Activated CD4-positive, alpha-beta memory T cell treated with anti-CD3 and anti-CD28 coated beads, Interleukin-2, amount 10 ng/mL, durations not matched to agents 7 days and 5 days (primary cell): ENCODE measurements at places on chromosomes 7 and 10. TPM values are rescaled to one million over a fixed set of nuclear protein-coding genes. Genes with fewer than 3 reads are reported as not detected.

- peaks cover 25% of the 10 kb centered on the region for H3K4me1 ChIP-seq
- no peaks in the 10 kb centered on the region for H3K27me3 ChIP-seq
- DNase-seq: no peak
- H3K27ac ChIP-seq: no peak overlapping the region
- no peak overlapping the region for H3K4me3 ChIP-seq
- H3K36me3 ChIP-seq: peaks cover 20% of the 10 kb centered on the region
Observed at GRCh38 chr7:6056616-6057015, 25.4 kb downstream of the ANKRD61 start.

GRCh38 chr7:139192014-139192706 lies 38.9 kb upstream of the UBN2 start:
- no peak for DNase-seq
- H3K27ac ChIP-seq: no peak overlapping the region
- H3K4me3 ChIP-seq: no peak overlapping the region
- no peaks in the 10 kb centered on the region for H3K36me3 ChIP-seq
- H3K27me3 ChIP-seq: no peaks in the 10 kb centered on the region

GRCh38 chr10:21020545-21020944 lies 123.4 kb upstream of the NEBL start:
- H3K27me3 ChIP-seq: no peaks in the 10 kb centered on the region
- H3K36me3 ChIP-seq: no peaks in the 10 kb centered on the region
- H3K27ac ChIP-seq: no peak overlapping the region
- no peaks in the 10 kb centered on the region for H3K4me1 ChIP-seq
- DNase-seq: peak; percentile 19
- no peak overlapping the region for H3K4me3 ChIP-seq

GRCh38 chr10:11581213-11581612 lies 30.2 kb downstream of the USP6NL start:
- no peaks in the 10 kb centered on the region for H3K36me3 ChIP-seq
- no peak for DNase-seq
- no peak overlapping the region for H3K4me3 ChIP-seq
- peak overlapping the region; percentile 34 for H3K27ac ChIP-seq

DNA sequence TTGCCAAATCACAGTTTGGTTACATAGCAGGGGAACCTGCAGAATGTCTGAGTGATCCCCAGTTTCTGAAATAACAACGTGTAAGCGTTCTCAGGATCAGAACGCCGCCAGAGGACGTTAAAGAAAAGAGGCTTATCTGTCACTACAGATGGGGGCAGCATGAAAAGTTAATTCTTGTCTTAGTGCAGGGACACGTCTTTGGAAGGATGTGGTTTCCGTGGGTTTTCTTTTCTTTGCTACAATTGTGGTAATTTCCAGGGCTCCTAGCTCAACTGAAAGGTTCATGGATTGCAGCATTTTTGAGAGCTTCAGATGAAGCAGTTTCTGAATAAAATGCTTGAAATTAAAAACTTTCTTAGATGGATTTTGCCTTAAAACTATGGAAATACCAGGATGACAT lies 106.6 kb downstream of the PRKCQ start:
- H3K4me1 ChIP-seq: peaks cover 62% of the 10 kb centered on the region
- H3K27me3 ChIP-seq: no peaks in the 10 kb centered on the region
- H3K36me3 ChIP-seq: peaks cover 87% of the 10 kb centered on the region
- peak; percentile 65 for DNase-seq

DNA sequence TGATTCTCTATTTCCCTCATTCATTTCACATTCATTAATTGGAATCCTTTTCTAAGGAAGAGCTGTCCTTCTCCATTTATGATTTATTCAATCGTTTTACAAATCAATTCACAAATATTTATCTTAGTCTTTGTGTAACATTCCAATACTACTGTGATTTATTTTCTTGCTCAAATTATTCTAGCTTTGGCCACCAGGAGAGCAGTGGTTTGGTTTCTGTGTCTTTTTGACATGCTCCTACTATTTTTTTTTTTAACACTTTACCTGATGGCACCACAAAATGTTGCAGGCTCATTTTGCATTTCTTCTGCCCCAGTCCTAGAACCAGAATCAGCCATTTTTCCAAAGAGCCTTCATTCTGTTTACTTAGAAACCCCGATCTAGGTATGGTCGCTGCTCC lies 13.3 kb upstream of the RBM33 start:
- H3K36me3 ChIP-seq: peaks cover 7% of the 10 kb centered on the region
- DNase-seq: no peak
- peaks cover 3% of the 10 kb centered on the region for H3K4me1 ChIP-seq
- H3K27ac ChIP-seq: no peak overlapping the region
- no peak overlapping the region for H3K4me3 ChIP-seq

DNA sequence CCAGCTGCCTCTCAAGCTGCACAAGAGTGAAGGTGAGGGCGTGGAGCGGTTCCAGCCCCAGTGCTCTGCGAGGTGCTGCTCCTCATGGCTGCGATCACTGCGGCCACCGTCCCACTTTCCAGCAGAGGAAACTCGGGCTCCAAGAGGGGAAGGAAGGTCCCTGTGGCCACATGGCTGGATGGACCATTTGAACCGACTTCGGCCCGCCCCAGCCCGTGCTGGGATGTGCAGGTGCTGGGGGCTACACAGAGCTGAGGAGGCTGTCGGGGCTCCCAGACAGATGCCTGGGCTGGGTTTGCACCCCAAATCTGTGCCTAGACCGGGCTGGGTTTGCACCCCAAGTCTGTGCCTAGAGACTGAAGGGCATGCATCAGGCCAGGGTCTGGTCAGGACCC lies 186.6 kb downstream of the DNAJB6 start:
- no peak overlapping the region for H3K4me3 ChIP-seq
- H3K27ac ChIP-seq: no peak overlapping the region
- DNase-seq: peak; percentile 11

DNA sequence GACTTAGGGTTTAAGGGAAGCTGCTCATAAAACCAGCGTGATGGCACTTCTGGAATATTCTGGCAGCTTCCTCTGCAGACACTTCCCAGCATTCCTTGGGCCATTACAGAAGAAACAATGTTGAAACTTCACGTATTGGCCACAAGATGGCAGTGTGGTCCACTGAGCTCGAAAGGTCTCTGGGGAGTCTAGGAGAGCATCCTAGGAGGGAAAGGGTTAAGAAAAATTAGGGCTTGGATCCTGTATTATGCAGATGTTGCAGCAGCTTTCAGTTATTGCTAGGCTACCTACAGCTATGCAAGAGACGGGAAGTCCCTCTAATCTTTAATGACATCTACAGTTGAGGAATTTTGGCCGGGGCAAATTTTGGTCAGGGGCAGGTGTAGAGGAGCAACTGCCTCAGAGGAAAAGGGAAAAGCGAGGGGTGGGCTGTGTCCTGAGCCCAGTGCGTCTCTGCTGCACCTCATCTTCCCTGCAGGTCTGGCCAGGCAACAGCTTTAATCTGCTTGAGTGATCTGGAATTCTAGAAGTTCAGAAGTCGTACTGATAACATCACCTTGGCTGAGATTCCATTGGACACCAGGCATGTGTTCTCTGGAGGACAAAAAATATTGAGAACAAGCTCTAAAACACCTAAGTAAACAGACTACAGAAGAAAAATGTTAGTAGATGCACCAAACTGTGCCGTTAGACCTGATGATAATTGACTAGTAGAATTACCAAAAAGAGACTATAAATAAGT lies 220.8 kb upstream of the PRSS58 start:
- H3K4me3 ChIP-seq: no peak overlapping the region
- no peaks in the 10 kb centered on the region for H3K27me3 ChIP-seq
- peaks cover 45% of the 10 kb centered on the region for H3K4me1 ChIP-seq
- DNase-seq: peak; percentile 42
- no peaks in the 10 kb centered on the region for H3K36me3 ChIP-seq

- H3K27ac ChIP-seq: no peak overlapping the region
- no peaks in the 10 kb centered on the region for H3K4me1 ChIP-seq
- no peaks in the 10 kb centered on the region for H3K36me3 ChIP-seq
Observed at GRCh38 chr10:113045147-113046055, 95.4 kb downstream of the TCF7L2 start.

DNA sequence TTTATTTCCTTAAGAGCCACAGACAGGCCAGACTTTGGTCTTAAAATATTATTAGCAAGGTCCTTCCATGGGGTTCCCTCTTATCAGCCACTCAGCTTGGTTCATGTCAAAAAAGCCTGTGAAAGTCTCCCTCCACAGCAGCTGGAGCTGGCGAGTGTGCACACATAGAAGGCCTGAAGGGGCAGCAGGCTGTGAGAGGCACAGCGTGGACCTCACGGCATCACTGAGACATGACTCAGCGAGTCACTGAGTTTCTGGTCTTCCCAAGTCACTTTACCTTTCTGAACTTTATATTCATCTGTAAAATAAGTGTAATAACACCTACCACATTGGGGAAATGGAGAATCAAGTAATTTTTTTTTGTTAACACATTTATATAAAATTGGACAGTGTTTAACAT lies 8.7 kb downstream of the TAF3 start:
- no peak for DNase-seq
- no peaks in the 10 kb centered on the region for H3K27me3 ChIP-seq
- no peak overlapping the region for H3K4me3 ChIP-seq
- H3K27ac ChIP-seq: no peak overlapping the region
- peaks cover 23% of the 10 kb centered on the region for H3K36me3 ChIP-seq
- H3K4me1 ChIP-seq: peaks cover 3% of the 10 kb centered on the region

GRCh38 chr10:84706875-84707274 lies 378.5 kb downstream of the CCSER2 start:
- H3K36me3 ChIP-seq: no peaks in the 10 kb centered on the region
- no peak for DNase-seq
- H3K4me3 ChIP-seq: no peak overlapping the region
- no peak overlapping the region for H3K27ac ChIP-seq

GRCh38 chr10:62862447-62862846 lies 46.3 kb upstream of the EGR2 start:
- H3K27me3 ChIP-seq: peaks cover 7% of the 10 kb centered on the region
- no peak overlapping the region for H3K27ac ChIP-seq
- H3K4me3 ChIP-seq: no peak overlapping the region
- peaks cover 11% of the 10 kb centered on the region for H3K4me1 ChIP-seq
- no peaks in the 10 kb centered on the region for H3K36me3 ChIP-seq

DNA sequence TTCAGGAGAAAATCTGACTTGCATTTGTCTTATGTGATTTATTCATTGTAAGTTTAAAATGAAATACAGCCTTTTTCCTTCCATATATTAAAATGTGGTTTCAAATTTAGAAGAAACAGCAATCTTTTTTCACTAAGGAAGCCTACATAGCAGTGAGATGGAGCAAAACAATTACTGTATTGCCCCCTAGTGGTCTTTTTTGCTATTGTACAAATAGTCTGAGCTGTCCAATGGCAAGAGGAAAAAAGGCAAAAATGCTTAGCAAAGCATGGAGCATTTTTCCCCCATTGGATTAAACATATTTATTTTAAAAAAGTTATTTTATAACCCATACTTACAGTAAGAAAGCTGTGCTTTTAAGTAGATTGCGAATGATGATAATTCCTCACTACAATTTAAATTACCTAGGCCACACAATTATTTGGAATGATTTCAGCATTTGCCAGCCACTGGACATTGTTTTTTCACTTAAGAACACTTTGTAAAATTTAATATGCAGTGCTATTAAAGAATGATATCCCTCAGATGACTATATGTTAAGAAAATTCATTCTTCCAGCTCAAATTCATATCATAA lies 119.5 kb downstream of the CPED1 start:
- peaks cover 19% of the 10 kb centered on the region for H3K27me3 ChIP-seq
- H3K27ac ChIP-seq: no peak overlapping the region
- H3K4me1 ChIP-seq: no peaks in the 10 kb centered on the region
- no peak overlapping the region for H3K4me3 ChIP-seq
- H3K36me3 ChIP-seq: no peaks in the 10 kb centered on the region

DNA sequence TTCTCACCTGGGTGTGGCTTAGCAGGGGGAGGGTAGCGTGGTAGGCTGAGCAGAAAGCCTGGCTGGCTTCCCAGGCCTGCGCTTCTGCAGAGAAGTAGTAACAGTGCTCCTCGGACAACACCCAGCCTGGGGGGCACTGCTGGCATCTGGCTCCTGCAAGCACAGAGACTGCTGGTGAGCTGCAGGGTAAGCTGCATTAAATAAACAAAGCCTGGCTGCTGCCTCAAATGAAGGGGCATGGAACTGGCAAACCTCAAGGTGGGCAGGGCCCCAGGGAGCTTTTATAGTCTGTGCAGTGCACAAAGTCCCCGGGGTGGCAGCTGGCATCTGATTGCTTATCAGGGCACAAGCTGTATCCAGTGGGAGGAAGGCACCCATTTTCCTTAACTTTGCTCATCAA lies 3.9 kb downstream of the KLRG2 start:
- H3K36me3 ChIP-seq: no peaks in the 10 kb centered on the region
- H3K27ac ChIP-seq: no peak overlapping the region
- H3K4me3 ChIP-seq: no peak overlapping the region
- H3K27me3 ChIP-seq: peaks cover 30% of the 10 kb centered on the region

GRCh38 chr10:29736366-29737073 lies 101.7 kb upstream of the SVIL start:
- H3K4me3 ChIP-seq: peak overlapping the region; percentile 73
- no peak overlapping the region for H3K27ac ChIP-seq
- no peak for DNase-seq
- H3K36me3 ChIP-seq: no peaks in the 10 kb centered on the region
- peaks cover 15% of the 10 kb centered on the region for H3K4me1 ChIP-seq

DNA sequence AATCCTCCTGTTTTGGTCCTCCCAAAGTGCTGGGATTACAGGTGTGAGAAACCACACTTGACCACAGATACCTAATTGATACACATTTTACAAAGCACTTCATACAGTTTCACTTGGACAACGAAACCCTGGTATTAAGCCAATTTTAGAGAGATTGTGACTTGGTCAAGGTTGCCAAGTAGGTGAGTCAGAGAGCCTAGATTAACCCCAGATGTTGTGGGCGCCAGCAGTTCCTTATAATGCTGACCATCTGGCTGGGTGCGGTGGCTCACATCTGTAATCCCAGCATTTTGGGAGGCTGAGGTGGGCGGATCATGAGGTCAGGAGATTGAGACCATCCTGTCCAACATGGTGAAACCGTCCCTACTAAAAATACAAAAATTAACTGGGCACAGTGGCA lies 4.9 kb upstream of the PHKG1 start:
- peaks cover 4% of the 10 kb centered on the region for H3K4me1 ChIP-seq
- H3K27ac ChIP-seq: no peak overlapping the region
- peaks cover 35% of the 10 kb centered on the region for H3K36me3 ChIP-seq
- H3K4me3 ChIP-seq: no peak overlapping the region
- no peaks in the 10 kb centered on the region for H3K27me3 ChIP-seq

- H3K27me3 ChIP-seq: no peaks in the 10 kb centered on the region
- no peak for DNase-seq
- no peaks in the 10 kb centered on the region for H3K4me1 ChIP-seq
- H3K4me3 ChIP-seq: no peak overlapping the region
- no peak overlapping the region for H3K27ac ChIP-seq
Observed at GRCh38 chr7:90629297-90629918, 33.3 kb downstream of the CDK14 start.

- H3K4me3 ChIP-seq: no peak overlapping the region
- peaks cover 7% of the 10 kb centered on the region for H3K27me3 ChIP-seq
- no peak for DNase-seq
- H3K27ac ChIP-seq: no peak overlapping the region
- no peaks in the 10 kb centered on the region for H3K36me3 ChIP-seq
Observed at GRCh38 chr10:69839696-69840345, 38.1 kb downstream of the COL13A1 start.

- no peak for DNase-seq
- no peak overlapping the region for H3K4me3 ChIP-seq
- no peaks in the 10 kb centered on the region for H3K4me1 ChIP-seq
- H3K36me3 ChIP-seq: no peaks in the 10 kb centered on the region
- no peak overlapping the region for H3K27ac ChIP-seq
Observed at GRCh38 chr10:28291881-28292297, 11.0 kb downstream of the MPP7 start.

Gene AMZ1
- total RNA-seq: 0.78 TPM

Gene FAM25A
- total RNA-seq: not detected

Gene HOXA11
- not detected for total RNA-seq

Gene PCDH15
- total RNA-seq: not detected

Gene CPA1
- not detected for total RNA-seq

Gene GNG11
- total RNA-seq: not detected

Gene SPDYE16
- total RNA-seq: 0.18 TPM

Gene SYNPO2L
- total RNA-seq: not detected

Gene EPO
- total RNA-seq: not detected

Gene TAS2R4
- total RNA-seq: 0.73 TPM

Gene NUTM2A
- 0.15 TPM for total RNA-seq

Gene CALHM1
- 0.73 TPM for total RNA-seq
